Amygdala (tissue), 56 donors: ENCODE measurements at places on chromosomes 7 and 10.

DNA sequence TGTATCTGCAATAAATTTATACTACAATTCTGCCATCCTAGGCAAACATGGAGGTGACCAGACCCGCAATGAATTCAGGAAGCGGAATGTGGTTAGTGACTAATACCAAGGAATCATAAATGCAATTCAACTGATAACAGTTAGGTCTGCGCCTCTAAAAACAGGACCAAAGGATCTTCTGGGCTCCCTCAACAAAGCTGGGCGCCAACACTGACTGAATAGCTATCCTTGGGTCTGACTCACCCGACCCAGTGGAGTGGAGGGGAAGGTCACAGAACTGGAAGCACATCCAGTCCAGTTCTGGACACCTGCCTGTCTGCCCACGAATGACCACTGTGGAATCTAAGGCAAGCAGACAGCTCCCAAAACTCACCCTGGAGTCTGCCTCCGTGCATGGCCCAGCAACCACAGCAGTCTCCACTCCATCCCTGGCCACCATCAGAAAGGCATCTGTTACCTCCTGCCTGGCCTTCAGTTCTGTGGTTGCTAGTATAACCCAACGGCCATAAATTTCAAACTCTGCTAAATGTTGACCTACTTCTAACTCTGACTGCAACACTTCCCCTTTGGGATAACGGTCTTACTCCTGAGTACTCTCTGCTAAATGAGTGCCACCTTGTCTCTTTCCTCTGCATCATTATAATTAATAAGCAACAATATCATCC, 43.0 kb upstream of the DLX6 start:
- no peak for DNase-seq

GRCh38 chr7:43873300-43873699, 4.0 kb upstream of the MRPS24 start:
- DNase-seq: no peak

- DNase-seq: no peak
Measured at GRCh38 chr10:121070275-121071070, 219.3 kb downstream of the WDR11 start.

- no peak for DNase-seq
Measured at GRCh38 chr10:3074145-3074665, 6.9 kb downstream of the PFKP start.

- DNase-seq: no peak
Measured at GRCh38 chr7:107958764-107959526, 44.0 kb downstream of the LAMB1 start.

DNA sequence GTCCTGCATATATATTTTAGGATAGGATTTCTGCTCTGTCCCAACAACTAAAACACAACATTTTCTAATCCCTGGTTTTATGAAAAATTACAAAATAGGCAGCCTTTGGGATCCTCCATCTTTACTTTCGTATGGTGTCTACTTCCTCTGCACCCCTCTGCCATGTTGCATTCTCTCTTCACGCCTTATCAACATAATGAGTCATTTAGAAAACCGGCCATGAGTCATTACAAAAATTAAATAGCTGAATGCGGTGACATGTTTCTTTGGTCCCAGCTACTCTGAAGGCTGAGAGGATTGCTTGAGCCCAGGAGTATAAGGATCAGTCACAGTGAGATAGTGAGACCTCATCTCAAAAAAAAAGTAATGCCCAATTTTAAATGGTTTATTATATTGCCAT, 148.1 kb upstream of the CELF2 start:
- no peak for DNase-seq
